ENCODE measurements at places on chromosomes 5 and 9.

GRCh38 chr5:36079200-36079781, 12.6 kb upstream of the UGT3A2 start:
- no peak for DNase-seq

DNA sequence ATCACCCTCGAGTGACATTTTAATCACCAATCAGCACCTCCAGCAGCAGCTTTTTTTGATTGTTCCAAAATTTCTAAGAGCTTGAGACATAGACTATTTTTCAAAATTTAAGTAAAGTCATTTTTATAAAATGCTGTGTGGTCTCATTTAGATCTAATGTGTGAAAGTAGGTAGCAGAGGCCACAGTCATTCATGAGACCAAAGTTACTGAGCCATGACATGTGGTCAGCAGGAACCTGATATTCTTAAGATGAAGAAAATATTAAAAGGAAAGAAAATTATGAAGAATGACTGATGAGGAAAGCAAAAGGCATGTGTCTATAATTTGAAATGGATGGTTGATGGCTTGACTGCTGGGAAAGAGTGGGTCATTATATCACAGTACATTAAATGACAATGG, 7.2 kb downstream of the FREM1 start:
- no peak for DNase-seq

GRCh38 chr9:6790866-6791265, 33.1 kb downstream of the KDM4C start:
- no peak for DNase-seq

- no peak for DNase-seq
Measured at GRCh38 chr5:56025151-56025885, 30.6 kb upstream of the IL6ST start.

GRCh38 chr5:151408591-151409230, 38.7 kb upstream of the SLC36A1 start:
- no peak for DNase-seq

DNA sequence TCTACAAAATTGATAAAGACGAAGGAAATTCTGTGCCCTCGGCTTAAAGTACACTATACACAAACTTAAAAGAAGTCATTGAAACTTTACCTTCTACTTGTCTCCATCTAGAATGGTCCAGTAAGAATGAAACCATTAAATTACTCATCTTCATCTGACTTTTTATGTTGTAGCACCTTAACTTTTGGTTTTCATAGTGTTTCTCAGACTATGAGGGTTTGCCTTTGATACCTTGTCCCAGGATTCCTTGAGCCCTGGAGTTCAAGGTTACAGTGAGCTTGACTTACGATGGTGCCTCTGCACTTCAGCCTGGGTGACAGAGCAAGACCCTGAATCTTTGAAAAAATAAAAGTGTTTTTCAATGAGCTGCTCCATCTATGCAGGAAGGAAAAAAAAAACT, 132.2 kb downstream of the CDC42SE2 start:
- DNase-seq: no peak

GRCh38 chr5:176770431-176770830, 39.9 kb upstream of the UNC5A start:
- no peak for DNase-seq

DNA sequence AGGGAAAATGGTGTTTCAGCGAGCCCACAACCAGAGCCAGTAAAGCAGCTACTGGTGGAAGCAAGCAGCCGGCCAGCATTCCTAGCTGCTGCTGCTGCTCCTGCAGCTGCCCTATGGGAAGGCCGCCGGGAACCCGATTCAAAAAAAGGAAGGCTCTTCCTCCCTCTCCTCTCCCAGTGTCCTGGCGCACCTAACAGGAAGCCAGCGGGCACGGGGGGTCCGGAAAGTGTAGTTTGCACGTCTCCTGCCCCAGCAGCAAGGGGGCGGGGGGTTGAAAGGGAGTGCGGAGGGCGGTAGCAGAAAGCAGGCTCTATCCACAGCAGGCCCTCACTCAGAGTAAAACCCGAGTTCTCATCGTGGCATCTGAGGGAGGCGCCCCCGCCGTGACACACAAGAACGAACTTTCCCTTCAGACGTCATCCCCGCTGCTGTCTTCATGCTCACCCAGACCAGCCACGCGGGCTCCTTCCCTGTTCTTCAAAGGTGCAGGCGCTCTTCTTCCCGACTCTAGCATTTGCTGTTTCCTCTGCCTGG, 16.5 kb downstream of the GRXCR2 start:
- DNase-seq: no peak

DNA sequence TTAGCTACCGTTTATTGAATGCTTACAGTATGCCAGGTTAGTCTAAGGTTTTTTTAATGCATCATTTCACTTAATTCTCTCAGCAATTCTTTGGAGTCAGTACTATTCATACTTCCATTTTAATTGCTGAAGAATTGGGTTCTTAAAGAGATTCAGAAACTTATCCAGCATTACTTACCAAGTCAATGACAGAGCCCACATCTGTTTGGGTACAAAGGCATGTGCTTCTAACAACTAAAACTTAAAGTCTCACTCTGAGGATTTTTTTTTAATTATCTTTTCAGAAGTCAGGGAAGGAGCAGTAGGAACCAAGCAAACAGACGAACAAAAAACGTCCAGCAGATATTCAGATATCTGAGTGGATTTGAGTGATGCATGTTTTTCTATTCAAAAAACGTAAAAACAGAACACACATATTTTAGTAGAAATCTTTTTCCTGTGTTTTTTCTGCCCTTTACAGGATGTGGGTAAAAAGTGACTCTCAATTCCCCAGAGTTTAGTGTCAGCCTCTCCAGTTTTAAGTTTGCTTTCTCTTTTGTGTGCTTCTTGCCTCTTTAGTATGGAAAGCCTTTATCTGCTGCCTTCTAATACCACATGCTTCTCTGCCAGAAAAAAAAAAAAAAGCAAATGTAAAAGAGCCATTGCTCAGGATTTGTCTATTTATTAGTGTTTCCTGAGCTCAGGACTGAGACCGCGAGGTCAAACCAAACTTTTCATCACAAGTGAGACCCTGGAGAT, 118.0 kb downstream of the PRKACG start:
- DNase-seq: no peak

DNA sequence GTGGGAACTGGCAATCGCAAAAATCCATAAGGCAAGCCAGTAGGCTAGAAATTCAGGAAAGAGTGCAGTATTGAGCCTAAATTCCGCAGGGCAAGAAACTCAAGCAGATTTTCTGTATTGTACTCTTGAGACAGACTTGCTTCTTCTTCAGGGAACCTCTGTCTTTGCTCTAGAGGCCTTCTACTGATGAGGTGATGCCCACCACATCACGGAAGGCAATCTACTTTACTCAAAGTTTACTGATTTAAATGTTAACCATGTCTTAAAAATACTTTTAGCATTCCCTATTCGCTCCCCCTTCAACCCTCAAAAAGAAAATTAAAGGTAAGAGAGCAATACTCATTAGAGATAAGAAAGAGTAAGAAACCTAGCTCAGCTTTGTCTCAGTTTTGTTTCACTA, 11.3 kb downstream of the IL7R start:
- DNase-seq: no peak

DNA sequence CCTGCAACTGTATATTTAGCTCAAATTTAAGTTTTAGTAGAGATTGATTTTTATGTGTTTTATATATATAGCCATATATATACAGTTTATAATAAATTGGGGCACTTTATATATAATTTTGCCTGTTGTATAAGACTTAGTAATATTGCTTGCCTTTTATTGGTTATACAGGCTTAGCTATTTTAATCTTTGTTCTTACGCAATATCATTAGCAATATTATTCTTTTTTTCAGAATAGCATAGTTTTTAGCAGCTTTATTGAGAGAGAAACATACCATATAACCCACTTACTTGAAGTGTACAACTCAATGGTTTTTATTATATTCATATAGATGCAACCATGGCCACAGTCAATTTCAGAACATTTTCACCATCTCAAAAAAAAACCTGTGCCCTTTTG, 28.0 kb downstream of the CDO1 start:
- no peak for DNase-seq

GRCh38 chr5:180194410-180195345, 14.3 kb downstream of the RASGEF1C start:
- no peak for DNase-seq

DNA sequence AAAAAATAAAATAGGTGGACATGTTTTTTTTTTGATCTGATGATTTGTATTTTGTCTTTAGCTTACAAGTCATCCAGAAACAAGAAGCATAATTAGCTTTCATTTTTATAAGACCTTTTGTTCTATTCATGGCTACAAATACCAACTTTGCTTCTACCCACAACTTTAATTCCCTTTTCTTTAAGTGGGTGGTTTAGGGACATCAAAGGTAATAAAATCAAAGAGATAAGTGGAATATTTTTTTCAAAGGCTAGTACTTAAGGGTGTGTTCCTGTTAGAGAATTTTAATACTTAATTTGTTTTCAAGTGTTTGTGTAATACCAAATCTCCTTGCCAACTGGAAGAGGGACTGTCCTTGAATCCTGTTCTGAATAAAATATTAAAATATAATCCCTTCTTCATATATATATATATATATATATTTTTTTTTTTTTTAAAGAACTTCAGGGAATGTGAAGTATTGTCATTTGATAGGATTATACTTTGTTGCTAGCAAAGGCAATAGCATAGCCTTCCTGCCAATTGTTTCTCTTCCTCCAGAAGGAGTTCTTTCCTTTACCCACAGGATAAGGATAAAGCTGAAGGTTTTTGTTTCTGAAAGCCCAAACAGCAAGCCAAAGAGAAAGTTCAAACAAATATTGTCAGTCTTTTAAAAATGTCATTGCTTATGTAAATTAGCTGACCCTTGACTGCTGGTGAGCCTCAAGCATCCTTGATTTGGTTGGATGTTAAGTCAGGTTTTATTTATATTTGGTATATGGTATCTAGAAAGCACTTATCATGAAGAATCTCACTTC, 108.9 kb downstream of the PAM start:
- no peak for DNase-seq

DNA sequence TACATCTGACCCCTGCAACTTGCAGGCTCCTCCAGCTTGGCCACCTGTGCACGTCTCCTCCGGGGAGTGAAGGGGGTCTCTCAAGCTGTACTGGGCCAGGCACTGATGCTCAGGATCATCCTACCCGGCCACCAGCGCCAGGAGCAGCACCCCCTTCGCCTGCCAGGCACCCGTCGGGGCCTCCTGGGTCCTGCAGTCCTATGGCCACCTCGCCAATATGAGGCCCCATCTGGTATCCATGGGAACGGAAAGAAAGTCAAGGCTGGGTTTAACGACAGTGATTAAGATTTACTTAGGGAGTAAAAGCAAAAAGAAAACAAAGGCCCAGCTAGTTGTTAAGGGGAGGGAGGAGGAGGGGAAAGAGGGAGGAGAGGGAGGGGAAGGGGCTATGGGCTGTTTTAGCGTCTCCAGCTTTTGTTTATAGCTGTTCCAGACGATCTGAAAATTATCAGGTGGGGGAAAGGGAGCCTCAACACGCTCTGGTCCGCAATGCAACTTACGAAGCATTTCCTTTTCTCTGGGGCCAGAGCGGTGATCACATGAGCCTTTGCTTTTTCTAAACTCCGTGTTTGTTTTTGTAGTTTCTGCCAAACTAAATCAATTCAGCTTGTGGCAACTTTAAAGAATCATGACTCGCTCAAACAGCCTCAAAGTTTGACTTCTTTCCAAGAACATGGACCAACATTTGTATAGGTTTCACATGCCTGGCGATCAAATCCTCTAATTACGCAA, 132.4 kb downstream of the ROR2 start:
- DNase-seq: no peak

- no peak for DNase-seq
Measured at GRCh38 chr5:143471666-143472464, 68.4 kb upstream of the NR3C1 start.

DNA sequence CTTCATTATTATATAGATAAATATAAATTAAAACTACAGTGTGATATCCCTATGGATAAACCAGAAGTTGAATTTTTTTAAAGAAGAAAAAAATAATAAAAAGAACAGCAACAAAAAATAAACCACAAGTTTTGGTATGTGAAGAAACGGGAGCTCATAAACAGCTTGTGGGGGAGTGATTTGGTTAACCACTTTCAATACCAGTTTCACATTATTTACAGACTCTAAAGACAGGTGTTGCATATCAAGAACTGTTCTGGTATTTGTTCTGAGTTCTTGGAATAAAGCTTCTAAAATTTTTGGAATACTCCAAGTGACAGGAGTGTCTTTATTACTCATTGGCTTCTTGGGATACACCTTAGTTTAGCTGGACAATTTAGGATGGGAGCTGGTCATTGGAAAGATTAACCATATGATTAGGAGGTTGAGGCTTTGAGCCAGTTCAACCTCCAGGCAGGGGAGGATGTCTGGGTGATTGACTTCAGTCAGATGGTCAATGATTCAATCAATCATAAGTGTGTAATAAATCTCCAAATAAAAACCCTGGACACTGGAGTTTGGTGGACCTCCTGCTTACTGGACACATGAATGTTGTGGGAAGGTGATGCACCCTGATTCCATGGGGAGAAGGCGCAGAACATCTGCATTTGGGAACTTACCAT, 2223.1 kb upstream of the C9orf72 start:
- DNase-seq: no peak

All from epithelial cell of prostate (primary cell).